Common myeloid progenitor, CD34-positive (primary cell): ENCODE measurements at places on chromosomes 16 and 17.
A peak's percentile ranks its signal among the peaks of the same experiment; 100 is the strongest.

GRCh38 chr17:11144358-11145233 is 96.4 kb upstream of the SHISA6 start:
- no peaks in the 10 kb centered on the region for H3K36me3 ChIP-seq
- H3K27me3 ChIP-seq, result no peaks in the 10 kb centered on the region
- H3K4me1 ChIP-seq, result no peaks in the 10 kb centered on the region
- H3K27ac ChIP-seq, result no peak overlapping the region
- DNase-seq, result peak; percentile 11
- H3K4me3 ChIP-seq, result no peak overlapping the region

DNA sequence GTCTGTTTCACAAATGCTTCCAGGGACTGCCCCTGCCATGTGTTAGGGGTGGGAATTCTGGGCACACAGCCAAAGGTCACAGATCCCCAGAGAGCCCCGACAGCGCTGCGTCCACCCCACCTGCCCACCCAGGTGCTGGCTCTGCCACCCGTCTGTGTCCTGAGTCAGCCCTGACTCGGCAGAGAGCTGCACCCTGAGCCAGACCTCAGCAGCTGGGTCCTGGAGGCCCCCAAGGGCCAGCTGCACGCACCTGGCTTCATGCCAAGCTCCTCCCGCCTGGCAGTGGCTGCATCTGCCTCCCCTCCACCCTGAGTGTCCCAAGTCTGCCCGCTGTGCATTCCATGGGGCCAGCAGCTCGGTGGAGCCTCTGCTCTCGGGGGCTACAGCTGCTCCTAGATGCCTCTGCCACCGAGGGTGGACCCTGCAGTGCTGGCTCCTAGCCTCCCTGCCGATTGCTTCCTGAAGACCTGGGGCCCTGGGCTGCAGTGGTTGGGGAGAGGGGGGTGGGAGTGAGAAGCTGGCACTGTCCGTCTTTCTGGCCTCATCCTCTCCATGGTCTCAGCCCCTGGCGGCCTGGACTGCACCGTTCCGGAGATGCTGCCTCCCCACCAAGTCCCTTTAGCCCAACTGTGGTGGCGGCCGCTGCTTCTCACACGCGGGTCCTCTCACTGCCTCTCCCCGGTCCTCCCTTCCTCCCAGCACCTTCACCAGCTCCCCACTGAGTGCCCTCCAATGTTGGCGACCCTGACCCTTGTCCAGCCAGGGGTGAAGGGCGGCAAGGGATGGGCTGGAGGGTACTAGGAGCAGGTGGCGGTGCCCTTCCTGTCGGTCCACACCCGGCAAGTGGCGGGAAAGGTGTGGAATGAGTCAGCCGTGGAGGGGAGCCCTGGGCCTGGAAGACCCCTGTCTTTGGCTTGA is 3.0 kb downstream of the SECTM1 start:
- no peak overlapping the region for H3K27ac ChIP-seq
- DNase-seq, result peak; percentile 69
- H3K4me1 ChIP-seq, result peaks cover 44% of the 10 kb centered on the region
- no peak overlapping the region for H3K4me3 ChIP-seq

GRCh38 chr17:39404542-39405378 is 3.3 kb upstream of the FBXL20 start:
- H3K4me1 ChIP-seq, result peaks cover 10% of the 10 kb centered on the region
- H3K27ac ChIP-seq, result no peak overlapping the region
- H3K27me3 ChIP-seq, result no peaks in the 10 kb centered on the region
- DNase-seq, result peak; percentile 10
- H3K4me3 ChIP-seq, result no peak overlapping the region
- H3K36me3 ChIP-seq, result peaks cover 19% of the 10 kb centered on the region

DNA sequence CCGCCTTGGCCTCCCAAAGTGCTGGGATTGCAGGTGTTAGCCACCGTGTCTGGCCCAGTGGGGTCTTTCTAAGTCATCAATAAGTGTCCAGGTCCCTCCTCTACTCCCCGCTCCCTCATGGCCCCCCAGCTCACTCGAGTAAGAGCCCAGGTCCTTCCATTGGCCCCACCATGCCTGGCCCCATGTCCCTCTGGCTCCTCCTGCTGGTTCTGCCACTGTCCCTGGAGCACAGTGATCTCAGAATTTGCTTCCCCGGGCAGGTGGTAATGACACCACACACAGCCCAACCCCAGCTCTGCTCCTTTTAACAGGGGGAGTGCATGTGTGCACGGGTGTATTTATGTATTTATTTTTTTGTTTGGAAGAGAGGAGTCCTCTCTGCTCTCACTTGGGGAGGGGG is 19.6 kb downstream of the MGAT5B start:
- no peak overlapping the region for H3K4me3 ChIP-seq
- no peak for DNase-seq
- H3K4me1 ChIP-seq, result no peaks in the 10 kb centered on the region
- H3K27me3 ChIP-seq, result no peaks in the 10 kb centered on the region
- no peak overlapping the region for H3K27ac ChIP-seq
- no peaks in the 10 kb centered on the region for H3K36me3 ChIP-seq

- peaks cover 18% of the 10 kb centered on the region for H3K27me3 ChIP-seq
- no peak overlapping the region for H3K27ac ChIP-seq
- H3K4me3 ChIP-seq, result no peak overlapping the region
- DNase-seq, result no peak
- no peaks in the 10 kb centered on the region for H3K4me1 ChIP-seq
- H3K36me3 ChIP-seq, result no peaks in the 10 kb centered on the region
Observed at GRCh38 chr16:5225931-5226655, 128.5 kb upstream of the EEF2KMT start.

DNA sequence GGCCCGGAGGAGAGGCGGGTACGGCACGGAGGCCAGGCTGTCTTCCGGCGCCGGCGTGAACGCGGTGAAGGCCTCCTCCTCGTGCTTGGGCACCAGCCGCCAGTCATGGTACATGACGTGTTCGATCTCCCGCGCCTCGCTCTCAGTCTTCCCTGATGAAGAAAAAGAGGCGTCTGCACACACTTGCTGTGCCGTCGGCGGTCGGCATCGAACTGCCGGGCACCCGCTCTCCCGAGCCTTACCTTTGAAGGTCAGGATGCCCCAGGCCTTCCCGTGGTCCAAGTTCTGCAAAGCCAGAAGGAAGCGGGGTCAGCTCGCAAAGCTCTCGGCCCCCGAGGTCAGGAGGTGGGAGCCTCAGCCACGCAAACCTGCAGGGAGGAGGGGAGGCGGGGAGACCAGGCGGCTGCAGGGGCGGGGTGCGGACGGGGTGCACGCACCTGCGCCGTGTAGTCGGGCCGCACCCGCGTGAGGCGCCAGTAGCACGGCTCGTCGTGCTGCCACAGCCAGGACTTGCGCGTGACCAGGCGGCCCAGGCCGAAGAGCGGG is at the start of gene EME2:
Gene EME2, plus strand, starts transcription at position 449 of the 546 bp plus-strand sequence. CDS start 418 bp downstream, outside the sequence.
- H3K36me3 ChIP-seq, result peaks cover 65% of the 10 kb centered on the region
- peak within 1 kb of the TSS; percentile 80 for H3K4me3 ChIP-seq
- H3K4me1 ChIP-seq, result peaks cover 32% of the 10 kb centered on the region
- peak; percentile 20 for DNase-seq

DNA sequence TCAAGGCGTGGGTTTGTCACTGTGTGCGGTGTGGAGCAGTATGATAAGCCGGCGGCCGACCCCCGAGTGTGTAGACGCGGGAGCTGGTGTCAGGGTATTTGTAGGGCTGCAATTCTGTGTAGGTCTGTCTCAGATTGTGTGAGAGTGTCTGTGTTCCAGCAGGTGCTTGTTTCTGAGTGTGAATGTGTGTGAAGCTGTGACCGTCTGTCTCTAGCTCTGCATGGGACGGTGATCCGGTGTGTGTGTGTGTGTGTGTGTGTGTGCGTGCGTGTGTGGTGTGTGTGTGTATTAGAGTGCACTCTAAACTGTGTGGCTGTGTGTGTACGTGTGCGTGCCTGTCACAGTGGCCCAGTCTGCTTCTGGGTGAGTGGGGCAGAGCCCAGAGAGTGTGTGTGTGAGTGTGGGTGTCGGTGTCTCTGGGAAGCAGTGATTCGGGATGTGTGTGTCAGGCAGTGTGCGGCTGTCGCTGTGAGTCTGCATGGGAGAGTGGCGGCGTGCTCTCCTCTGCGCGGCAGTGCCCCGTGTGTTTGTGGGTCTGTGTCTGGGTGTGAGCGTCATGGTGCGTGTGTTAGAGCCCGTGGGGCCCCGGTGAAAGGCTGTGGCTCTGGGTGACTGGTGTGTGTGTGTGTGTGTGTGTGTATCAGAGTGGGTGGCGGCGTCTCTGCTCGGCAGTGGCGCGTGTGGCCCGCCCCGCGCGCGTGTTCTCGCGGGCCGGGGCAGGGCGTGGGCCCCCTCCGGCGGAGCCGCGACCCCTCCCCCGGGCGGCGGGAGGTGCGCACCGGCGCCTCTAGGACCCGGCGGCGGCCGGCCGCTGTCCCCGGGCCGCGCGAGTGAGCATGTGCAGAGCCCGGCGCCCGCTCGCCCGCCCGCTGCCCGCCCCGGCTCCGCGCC is at the start of gene WSCD1:
Gene WSCD1, plus strand, starts transcription at position 841 of the 891 bp plus-strand sequence. CDS start 10,280 bp downstream, outside the sequence.
- DNase-seq, result no peak
- H3K36me3 ChIP-seq, result no peaks in the 10 kb centered on the region
- peaks cover 13% of the 10 kb centered on the region for H3K4me1 ChIP-seq
- H3K4me3 ChIP-seq, result peak within 1 kb of the TSS; percentile 50
- no peaks in the 10 kb centered on the region for H3K27me3 ChIP-seq

DNA sequence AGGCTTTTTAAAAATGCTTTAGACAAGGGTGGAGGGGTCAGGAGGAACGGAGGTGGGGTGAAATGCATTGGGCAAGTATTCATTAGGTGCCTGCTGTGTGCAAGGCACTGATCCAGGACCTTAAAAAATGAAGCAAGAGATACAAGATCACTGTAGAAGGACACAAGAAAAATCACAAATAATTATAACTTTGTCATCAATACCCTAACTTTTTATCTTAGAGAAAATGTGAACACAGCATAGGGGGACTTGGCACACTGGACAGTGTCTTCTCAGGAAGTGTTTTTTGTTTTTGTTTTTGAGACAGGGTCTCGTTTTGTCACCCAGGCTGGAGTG is 7.0 kb downstream of the EPOP start:
- DNase-seq, result no peak
- H3K27me3 ChIP-seq, result peaks cover 51% of the 10 kb centered on the region
- no peak overlapping the region for H3K27ac ChIP-seq
- no peaks in the 10 kb centered on the region for H3K4me1 ChIP-seq
- no peak overlapping the region for H3K4me3 ChIP-seq
- no peaks in the 10 kb centered on the region for H3K36me3 ChIP-seq

GRCh38 chr17:57113011-57113410 is 28.0 kb downstream of the AKAP1 start:
- no peak for DNase-seq
- H3K36me3 ChIP-seq, result peaks cover 78% of the 10 kb centered on the region
- peaks cover 3% of the 10 kb centered on the region for H3K4me1 ChIP-seq
- H3K4me3 ChIP-seq, result no peak overlapping the region
- H3K27me3 ChIP-seq, result no peaks in the 10 kb centered on the region

DNA sequence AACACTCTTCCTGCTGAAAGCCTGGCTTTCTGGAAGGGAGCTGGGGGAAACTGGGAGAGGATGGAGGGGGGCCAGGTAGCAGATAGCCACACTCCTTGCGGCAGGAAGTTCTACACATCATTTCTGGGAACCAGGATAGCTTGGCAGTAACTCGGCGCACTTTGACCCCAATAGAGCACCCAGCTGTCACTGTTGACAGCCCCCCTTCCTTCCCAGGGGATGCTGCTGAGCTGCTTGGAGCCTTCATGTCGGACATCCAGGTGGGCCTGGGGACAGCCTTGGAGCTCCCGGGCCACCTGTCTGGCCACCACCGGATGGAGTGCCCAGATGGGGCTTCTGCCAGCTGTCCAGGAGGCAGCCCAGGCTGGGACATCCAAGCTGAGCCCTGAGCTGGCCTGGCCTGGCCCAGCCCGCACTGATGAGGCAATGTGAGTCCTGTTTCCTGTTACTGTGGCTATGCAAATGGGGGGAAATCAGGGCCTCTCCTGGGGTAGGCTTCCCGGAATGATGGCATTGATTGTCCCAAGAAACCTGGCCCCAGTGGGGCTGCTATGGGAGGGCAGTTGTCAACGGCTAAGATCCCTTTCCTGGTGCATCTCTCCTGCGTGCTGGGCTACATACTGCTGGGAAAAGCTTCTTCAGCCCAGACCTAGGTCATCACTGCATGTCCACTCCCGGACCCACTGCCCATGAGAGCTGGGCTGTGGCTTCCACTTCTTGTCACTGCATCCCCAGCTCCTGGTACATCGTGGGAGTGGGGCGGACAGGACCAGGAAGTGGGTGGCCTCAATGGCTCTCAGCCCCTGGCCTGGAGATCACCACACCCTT is 50.0 kb downstream of the SOCS1 start:
- peaks cover 74% of the 10 kb centered on the region for H3K4me1 ChIP-seq
- no peaks in the 10 kb centered on the region for H3K36me3 ChIP-seq
- H3K27me3 ChIP-seq, result no peaks in the 10 kb centered on the region

DNA sequence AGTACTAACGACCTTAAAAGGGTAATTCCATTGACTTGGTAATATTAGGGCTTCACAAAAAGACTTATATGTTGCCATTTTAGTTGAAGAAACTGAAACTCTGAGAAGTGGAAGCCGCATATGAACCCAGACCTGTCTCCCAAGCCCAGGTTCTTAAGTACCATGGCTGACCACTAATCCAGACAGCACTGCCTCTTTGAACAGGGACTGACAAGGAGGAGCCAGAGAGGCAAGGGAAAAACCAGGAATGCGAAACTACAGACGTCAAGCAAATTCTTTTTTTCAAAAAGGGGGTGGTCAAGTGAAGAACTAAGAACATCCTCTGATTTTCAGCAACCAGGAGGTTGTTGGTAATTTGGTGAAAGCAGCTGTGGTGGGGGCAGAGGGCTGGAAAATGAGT is 15.2 kb downstream of the CYB5D1 start:
- peaks cover 56% of the 10 kb centered on the region for H3K4me1 ChIP-seq
- no peak for DNase-seq
- peaks cover 3% of the 10 kb centered on the region for H3K36me3 ChIP-seq
- no peak overlapping the region for H3K27ac ChIP-seq
- no peaks in the 10 kb centered on the region for H3K27me3 ChIP-seq

- no peak overlapping the region for H3K27ac ChIP-seq
- no peak overlapping the region for H3K4me3 ChIP-seq
- H3K36me3 ChIP-seq, result no peaks in the 10 kb centered on the region
- no peaks in the 10 kb centered on the region for H3K4me1 ChIP-seq
- H3K27me3 ChIP-seq, result no peaks in the 10 kb centered on the region
- no peak for DNase-seq
Observed at GRCh38 chr16:88385831-88386815, 3.4 kb downstream of the ZNF469 start.
